ENCODE measurements at places on chromosomes 3 and 15.

GRCh38 chr3:2851835-2852234 is 258.3 kb downstream of the IL5RA start:
- DNase-seq = no peak

- DNase-seq = peak; percentile 22
These were observed 43.1 kb downstream of the MTHFS start for GRCh38 chr15:79853492-79854328.

DNA sequence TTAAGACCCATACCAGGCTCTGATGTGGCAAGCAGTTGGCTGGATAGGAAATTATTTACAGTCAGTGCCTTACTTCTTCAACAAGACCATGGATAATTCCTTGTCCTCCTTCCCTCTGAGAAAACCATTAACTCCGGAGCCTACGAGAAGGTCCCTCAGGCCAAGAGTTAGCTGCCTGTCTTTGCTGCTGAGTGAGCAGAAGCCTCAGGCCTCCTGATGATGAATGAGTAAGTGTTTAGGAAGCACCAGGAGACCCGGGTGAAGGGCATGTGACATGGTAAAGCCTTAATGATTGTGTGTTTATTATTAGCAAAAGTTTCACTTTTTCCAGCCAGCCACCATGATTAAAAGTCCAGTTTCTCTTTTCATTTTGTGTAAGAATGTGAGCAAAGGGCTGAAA is 174.9 kb upstream of the TOPAZ1 start:
- DNase-seq = no peak

- DNase-seq = no peak
These were observed 328.3 kb upstream of the AGTR1 start for GRCh38 chr3:148369381-148369780.

DNA sequence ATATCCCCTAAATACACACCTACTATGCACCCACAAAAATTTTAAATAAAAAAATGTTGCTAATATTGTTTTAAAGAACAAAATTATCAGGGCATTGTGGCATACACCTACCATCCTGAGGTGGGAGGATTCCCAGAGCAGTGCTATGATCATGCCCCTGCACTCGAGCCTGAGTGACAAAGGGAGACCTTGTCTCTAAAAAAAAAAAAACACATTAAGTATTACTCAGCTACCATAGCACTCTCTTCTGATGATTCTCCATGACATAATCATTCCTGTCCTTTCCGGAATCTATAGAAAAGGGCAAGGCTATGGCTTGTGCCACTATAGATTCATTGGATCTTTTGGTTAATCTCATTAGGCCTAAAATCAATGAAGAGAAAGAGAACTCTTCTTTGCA is 77.4 kb downstream of the ACAP2 start:
- DNase-seq = no peak

Data from NCI-H1048 (cell line).